ENCODE measurements at places on chromosomes 5 and 9.

GRCh38 chr9:84301851-84302250 is 38.7 kb downstream of the SLC28A3 start:
- DNase-seq = peak; percentile 12

DNA sequence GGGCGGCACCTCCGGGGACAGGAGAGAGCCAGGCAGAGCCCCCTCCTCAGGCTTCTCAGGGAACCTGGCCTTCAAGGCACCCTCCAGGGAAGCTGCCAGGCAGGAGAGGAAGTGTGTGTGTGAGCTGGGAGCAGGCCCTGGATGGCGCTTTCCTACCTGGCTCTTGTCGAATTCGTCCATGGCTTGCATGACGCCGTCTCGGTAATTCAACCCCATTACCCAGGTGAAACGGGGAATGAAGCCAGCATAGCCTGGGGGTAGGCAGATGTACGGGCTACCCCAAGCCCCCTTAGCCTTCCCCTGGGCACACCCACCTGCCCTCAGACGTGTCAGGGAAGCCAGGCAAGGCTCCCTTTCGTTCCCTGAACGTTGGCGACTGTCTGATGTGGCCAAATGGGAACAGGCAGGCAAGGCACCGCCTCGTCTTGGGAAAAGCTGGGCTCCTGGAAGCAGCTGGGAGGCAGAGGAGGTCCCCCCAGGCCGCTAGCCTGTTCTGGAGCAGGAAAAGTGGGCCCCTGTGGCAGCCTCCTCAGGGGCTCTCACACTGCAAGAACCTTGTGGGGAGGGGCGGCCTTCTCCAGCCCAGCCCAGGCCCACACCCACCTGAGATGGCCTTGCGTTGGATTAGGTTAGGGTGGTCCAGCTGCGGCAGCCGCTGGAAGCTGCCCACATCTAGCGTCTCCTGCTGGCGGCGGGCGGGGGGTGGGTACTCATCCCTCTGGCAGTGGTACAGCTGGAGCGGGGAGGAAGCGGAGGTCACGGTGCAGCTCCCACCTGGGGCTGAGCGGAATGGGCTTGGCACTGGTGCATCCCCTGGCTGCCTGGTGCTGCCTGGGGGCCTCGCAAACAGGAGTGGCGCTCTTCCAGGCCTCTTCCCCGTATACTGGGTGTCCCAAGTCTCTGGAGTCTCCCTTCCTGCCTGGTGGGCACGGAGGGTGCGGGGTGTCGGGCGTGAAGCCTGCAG is 3.7 kb downstream of the TUBB4B start:
- DNase-seq = no peak

DNA sequence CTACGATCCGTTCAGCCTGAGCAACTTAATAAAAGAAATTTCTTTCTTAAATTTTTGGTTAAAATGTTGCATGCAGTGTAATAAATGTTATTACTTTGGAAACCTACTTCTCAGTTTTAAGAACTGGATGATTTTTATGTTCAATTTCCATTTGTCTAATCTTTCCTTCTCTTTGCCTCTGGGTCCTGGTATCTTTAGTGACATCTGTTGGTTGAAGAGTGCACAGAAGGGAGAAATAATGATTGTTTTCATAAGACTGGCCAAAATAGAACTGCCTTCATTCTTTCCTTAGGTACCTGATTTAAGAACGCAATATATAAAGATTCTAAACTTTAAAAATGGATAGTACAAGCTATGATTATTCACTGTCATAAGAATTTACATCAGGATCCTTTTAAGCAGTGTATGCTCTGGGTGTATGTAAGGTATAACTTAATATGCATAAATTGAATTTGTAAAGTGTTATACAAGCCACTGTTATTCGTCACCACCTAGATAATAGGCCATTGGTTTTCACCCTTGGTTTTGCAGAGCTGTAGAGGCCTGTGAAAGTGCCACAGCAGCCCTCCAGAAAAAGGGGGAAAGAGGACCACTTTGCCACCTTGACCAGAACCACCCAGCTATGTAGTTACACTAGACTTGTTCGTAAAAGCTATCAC is 82.8 kb upstream of the TLX3 start:
- no peak for DNase-seq

- no peak for DNase-seq
Measured at GRCh38 chr5:137607771-137608170, 108.6 kb upstream of the SPOCK1 start.

DNA sequence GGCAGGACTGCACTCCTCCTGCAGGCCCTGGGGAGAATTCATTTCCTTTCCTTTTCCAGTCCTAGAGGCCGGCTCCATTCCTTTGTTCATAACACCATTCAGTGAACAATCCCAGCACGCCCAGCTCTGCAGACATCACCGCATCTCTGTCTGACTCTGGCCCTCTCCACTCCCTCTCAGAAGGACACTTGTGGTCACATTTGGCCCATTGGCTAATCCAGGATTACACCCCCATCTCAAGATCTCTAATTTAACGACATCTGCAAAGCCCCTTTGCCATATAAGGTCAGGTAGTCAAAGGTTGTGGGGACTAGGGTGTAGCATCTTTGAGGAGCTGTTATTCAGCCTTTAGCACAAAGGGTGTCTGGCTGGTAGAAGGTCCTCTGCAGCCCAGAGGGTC is 185.0 kb upstream of the DAP start:
- no peak for DNase-seq
